ENCODE measurements at places on chromosomes 7 and 10.

DNA sequence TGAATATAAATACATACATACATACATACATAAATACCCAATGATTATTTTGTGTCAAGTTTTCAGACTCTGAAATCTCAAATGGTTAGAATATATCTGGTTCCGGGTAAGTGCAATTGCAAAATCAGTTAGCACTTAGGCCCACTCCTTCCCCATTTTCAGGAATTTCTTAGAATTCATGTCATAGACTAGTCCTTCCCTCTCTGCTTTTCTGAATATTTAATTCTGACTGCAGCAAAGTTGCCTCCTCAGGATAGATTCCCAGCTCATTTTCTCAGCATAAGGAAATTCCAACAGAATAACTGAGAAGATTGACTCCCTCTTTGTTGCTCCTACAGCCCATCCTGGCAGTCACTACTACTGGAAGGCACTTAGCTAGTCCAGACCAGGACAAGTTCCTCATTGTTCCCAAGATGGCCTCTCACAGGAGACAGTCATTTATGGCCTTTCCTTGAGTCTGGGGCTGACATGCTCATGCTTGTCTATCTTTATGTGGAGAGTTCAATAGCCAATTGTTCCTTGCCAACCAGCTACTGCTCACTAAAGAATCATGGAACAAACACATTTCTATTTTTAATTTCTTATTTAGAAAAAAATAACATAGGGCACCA is 142.9 kb upstream of the ITGB1 start:
- no peak for DNase-seq

- DNase-seq, result no peak
Measured at GRCh38 chr7:12557282-12557681, 13.2 kb upstream of the SCIN start.

DNA sequence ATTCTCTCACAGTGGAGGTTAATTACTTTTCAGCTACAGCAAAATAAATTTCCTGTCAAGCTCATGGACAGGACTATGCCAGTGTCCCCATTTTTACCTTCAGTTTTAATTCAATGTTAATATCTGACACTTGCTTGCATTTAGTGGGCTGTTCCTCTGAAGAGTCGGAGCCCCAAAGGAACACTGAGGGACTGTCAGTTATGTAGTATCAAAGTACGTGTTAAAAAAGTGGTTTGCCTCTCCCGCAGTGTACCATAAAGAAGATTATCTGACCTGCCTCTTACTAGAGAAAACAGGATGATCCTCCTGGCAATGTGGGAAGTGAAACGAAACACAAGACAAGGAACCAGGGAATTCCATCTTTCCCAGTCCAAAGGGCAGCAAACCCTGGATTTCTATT is 1010.9 kb upstream of the PHF14 start:
- DNase-seq, result no peak

DNA sequence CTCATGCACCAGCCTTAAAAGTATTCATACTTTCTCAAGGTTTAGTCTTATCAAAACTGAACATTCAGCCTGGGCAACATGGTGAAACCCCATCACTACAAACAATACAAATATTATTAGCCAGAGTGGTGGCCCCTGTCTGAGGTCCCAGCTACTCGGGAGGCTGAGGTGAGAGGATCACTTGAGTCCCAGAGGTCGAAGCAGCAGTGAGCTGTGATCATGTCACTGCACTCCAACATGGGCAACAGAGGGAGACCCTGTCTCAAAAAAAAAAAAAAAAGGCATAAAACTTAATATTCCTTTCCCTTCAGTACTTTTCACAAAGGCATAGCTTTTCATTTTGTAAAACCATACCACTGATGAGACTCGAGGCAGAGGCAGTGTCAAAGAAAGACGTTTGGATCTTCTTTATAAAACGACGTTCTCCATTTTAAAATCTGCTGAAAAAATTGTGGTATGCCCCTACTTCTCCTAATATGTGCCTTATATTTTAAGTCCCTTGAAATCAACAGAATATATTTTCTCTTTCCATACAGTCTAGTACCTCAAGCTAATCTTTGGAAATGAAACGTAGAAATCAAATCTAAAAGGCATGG is 1.9 kb downstream of the NSUN6 start:
- DNase-seq, result no peak

GRCh38 chr10:34539533-34540315 is 275.4 kb downstream of the PARD3 start:
- DNase-seq, result no peak

GRCh38 chr7:86776136-86776535 is 132.4 kb downstream of the GRM3 start:
- DNase-seq, result no peak

- DNase-seq, result no peak
Measured at GRCh38 chr7:70704831-70705346, 427.1 kb upstream of the GALNT17 start.
